ENCODE measurements at places on chromosomes 11 and 22.

- DNase-seq, result no peak
Measured at GRCh38 chr11:110929129-110929528, 216.9 kb upstream of the ARHGAP20 start.

GRCh38 chr11:12190511-12190910 is 80.1 kb downstream of the MICAL2 start:
- no peak for DNase-seq

DNA sequence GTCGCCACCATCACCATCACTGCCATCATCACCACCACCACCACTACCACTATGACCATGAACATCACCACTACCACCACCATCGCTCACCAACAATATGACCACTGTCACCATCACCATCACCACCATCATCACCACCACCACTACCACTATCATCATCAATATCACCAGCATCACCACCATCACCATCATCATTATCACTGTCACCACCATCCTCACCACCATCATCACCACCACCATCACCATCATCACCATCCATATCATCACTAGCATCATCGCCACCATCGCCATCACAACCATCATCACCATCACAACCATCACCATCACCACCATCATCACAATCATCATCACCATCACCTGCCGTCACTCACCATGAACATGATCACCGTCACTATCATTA is 184.6 kb downstream of the SHANK2 start:
- no peak for DNase-seq

GRCh38 chr11:66743271-66743968 is 14.4 kb upstream of the SPTBN2 start:
- no peak for DNase-seq

- DNase-seq, result no peak
Measured at GRCh38 chr11:1368216-1368615, 21.5 kb upstream of the BRSK2 start.

DNA sequence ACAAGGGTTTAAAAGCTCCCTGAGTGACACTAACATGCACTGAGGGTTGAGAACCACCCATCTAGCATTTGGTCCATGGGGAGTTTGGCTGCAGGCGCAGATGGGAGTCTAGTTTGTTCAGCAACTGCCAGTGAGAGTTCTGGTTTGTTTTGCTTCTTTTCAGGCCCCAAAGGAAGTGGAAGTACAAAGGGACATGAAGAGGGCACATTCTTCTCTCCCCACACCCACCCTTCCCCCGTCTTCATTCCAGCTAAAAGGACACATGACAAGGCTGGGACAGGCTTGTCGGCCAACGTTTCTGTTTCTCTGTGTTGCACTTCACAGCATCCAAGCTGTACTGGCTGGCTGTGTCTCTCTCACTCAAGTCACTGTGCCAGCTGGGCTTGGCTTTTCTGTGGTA is 8.2 kb upstream of the ENDOD1 start:
- DNase-seq, result no peak

DNA sequence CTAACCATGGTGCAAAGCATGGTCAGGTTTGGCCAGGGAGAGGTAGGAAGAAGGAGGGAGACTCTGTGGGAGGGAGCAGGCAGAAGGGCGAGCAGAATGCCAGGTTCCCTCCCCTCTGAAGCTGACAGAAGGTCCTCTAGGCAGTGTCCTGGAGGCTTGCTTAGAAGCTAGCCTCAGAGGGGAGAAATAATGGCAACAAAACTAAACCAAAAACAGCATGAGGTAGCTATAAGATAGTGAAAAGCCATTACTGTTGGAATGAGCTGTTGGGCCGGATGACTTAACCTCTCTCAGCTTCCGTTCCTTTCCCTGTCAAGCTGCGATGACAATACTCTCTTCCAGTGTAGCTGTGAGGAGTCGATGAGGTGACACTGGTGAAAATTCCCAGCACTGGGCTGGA is 36.6 kb downstream of the RASSF10 start:
- DNase-seq, result no peak

DNA sequence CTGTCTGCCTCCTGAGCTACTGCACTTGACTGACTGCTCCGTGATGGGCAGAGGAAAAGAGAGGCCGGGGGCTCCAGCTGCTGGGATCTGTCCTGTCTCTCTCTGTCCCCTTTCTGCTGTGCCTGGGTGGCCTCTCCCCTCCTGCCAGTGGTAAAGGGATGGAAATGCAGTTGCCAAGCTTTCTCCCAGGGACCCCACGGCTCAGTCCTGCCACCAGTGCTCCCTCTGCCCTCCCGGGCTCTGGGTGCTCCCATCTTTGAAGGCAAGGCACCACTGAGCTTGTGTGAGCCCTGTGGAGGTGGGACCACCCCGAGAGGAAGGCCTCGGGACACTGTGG is 32.0 kb downstream of the NADSYN1 start:
- no peak for DNase-seq
